Psoas muscle (tissue), 8 donors: ENCODE measurements at places on chromosomes 1 and 21.

GRCh38 chr1:61120998-61121397, 38.6 kb downstream of the NFIA start:
- no peak for DNase-seq

DNA sequence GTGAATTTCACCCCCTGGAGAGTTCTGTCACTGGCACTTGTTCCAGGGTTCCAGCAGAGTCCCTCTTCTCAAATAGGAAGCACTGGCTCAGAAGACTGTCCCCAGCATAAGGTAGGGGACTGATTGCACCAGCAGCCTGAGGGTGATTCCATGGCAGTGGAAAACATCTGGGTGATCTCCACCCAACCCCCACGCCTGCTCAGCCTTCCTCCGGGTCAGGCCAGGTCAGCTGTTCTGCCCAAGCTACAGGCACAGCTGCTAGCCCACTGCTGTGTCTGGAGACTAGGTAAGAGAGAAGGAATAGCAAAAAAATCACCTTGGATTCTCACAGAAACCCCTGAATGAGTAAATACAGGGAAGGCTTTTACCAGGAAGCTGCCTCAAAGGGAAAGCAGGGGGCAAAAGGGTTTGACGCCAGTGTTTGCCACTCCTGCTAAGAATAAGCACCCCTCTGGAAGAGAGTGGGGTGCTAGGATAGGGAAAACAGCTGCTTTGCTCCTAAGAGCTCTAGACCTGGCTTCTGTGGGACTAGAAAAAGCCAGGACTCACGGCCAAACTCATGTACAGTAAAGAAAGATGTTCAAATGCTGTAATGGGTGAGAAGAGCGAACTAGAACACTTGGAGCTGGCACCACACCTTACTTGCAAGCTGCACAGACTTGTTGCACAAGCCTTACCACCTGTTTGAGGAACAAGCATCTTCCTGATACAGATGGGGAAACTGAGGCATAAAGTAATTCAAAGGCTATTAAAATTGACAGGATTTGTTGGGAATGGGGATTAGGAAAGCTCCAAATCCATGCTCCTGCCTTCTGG, 1.0 kb upstream of the DENND2D start:
- DNase-seq = no peak

- DNase-seq = no peak
These were observed 149.7 kb upstream of the JUN start for GRCh38 chr1:58933599-58933926.

DNA sequence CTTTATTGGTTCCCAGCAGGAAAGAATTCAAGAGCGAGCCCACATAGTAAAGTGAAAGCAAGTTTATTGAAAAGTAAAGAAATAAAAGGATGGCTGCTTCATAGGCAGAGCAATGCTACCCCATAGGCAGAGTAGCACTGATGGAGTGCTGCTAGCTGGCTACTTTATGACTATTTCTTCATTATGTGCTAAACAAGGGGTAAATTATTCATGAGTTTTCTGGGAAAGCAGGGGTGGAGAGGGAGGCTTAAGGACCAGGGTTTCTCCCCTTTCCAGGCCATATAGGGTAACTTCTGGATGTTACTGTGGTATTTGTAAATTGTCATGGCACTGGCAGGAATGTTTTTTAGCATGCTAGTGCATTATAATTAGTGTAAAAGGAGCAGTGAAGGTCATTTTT, 1271.4 kb downstream of the KCNT2 start:
- DNase-seq = no peak

DNA sequence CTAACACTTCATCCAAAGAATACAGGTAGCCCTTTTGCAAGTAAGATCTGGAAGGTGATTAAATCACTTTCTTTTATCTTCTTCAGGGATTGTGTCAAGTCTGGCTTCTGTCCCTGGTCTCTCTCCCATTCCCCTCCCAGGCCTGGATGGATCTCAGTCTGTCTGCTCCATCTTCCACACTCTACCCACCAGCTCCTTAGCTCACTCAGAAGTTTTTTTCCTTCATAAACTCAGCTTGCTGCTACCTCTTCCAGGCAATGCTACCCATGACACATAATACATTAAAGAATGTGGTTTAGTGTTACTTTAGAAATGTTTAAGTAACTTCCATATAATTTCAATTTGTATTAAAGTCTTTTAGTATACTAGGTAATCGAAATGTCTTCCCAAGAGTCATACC, 133.1 kb downstream of the AKT3 start:
- DNase-seq = no peak

- DNase-seq = no peak
These were observed 259.8 kb downstream of the LMO4 start for GRCh38 chr1:87588495-87588894.

DNA sequence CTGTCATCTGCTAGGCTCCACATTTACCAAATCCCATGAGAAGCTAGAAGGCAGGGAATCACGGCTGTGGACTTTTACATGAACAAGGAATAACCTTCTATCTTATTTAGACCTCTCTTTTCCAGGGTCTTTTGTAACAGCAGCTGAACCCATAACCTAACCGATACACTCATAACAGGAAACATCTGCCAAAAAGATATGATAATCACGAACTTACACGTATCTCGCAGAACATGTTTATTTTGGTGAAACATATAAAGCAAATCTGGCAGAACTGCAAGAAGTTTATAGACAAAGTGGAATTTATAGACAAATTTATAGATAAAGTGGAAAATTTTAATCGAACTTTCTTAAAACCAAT, 20.4 kb downstream of the TINAGL1 start:
- DNase-seq = no peak

DNA sequence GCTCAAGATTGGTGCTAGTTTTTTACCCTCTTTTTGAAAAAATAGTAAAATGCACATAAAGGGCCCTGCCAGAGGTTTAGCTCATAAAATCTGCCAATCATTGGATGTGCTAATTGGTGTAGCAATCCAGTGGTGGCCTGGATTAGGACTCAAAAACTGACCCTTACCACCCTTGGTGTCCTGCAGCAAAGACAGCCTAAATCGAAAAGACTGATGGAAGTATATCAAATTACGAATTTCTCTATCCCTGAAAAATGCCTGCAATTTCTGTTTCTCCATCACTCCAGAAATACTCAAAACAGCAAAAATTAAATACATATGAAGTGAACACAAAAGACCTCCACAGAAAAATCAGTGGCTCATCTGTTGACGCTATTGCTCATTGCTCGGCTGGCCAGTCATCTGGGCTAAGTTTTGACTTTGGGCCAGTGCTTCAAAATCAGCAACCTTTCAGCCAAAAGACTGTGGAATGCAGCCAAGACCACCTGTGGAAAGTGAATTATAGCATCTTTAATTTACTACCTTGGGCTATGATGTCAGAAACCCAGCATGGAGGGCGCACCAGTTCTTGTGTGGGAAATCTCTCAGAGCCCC, 30.0 kb downstream of the WLS start:
- DNase-seq = no peak

DNA sequence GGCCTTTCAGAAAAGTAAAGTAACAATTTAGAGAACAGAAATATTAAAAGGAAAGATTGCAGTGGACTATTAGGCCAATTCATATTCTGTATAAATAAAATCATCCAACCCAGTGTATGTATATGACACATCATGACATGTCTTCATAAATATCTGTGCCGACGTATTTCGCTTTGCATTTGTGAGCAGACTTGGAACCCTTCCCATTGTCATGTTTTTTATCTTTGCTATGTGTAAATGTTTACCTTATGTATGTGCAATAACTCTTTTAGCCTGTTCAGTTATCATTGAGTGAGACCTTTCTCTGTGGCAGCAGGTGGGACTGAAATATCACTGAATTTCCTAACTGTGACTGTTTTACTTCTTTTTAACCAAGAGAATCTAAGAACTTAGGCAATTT, 58.0 kb upstream of the FAM3B start:
- no peak for DNase-seq

GRCh38 chr1:167473761-167474160, 44.6 kb downstream of the CD247 start:
- no peak for DNase-seq

DNA sequence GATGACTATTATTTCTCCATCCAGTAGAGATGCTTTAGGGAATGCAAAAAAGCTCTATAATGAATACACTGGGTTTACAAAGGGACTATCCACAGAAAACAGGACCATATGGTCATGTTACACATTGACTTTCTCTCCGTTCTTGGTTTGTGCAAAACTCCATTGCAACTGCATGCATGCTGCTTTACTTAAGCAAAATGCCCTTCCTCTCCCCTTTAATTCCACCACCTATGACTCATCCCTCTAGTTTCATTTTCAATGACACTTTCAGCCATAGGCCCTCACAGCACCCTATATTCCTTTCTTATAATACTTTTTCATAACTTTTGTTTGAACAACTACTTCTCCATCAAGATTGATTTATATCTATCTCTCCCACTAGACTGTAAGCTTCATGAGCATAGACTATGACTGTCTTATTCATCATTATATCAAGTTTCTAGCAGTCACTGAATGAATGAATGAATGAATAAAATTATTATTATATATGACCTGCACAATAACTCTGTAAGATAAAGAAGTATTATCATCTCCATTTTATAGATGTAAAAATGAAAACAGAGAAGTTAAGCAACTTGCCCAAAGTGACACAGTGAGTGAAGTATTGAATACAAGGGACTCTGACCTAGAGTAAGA, 248.9 kb downstream of the PLPP3 start:
- no peak for DNase-seq

GRCh38 chr1:38712046-38712445, 147.5 kb downstream of the RRAGC start:
- no peak for DNase-seq

- peak; percentile 58 for DNase-seq
These were observed 780 bp downstream of the YTHDF2 start for GRCh38 chr1:28737307-28738132.

- no peak for DNase-seq
These were observed 66.1 kb upstream of the BARHL2 start for GRCh38 chr1:90783181-90783580.

GRCh38 chr1:111630567-111630966, 11.0 kb downstream of the RAP1A start:
- no peak for DNase-seq

DNA sequence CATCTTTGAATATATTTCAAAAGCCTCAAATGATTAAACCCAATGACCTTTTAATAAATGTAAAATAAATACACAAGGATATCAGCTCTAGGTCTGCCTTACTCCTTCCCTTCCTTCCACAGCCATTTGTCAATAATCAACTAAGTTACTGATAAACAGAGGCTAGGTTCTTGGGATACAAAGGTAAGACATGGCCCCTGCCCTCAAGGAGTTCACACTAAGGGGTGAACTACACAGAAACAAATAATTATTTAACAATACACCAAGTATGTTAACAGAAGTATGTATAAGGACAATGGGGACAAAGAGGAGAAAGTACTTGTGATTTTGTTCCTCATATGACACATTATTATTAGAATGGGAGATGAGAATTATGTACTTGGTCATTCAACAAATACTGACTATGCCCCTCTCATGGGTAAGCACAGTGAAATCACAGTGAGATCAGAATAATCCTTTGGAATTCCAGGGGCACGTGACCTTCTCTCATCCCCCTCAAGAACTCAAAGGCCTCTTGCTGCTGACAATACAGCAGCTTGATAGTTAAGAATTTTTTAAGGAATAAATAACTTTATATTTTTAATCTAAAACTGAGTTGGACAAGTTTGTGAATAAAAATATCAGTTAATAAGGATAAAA, 40.2 kb downstream of the ATP1B1 start:
- DNase-seq = no peak

- no peak for DNase-seq
These were observed 209.0 kb downstream of the LTN1 start for GRCh38 chr21:28783641-28784185.

DNA sequence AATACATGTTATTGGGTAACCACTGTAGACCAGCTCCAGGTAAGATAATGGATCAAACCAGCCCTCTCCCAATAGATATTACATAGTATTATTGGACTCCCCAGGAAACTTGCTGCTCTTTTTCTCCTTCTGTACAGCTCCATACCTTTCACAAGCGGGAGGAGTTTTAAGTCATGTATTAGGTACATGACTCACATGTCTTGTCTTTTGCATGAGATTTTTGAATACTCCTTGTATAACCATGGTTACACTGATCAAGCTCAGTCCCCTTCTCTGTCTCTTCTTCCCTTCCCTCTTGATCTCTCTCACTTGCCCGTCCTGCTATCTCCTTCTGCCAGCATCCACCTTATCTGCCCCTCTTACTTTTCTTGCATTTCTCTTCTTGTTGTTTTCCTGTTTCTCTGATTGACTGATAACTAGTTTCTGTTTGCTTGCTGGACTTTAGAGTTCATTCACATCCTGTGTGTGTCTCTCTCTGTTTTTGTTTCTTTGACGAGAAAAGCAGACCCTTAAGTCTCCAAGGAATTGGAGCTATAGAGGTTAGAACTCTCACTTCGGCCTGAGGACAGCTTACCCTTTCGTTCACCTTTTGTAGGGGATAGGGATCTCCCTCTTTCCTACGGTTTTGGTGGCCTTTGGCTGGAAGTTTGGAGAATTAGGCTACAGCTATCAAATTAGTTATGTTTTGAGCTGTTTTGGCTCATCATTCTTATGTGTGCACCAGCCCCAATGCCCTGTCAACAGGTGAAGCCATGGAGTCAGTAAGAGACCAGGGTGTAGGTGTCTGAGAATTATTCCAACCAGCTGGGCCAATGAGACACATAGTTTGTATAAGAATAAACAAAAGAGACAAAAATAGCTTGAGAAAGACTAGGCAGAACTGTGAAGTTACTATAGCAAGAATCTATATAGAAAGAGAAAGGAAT, 49.0 kb upstream of the ASB17 start:
- no peak for DNase-seq

GRCh38 chr1:160410406-160411005, 10.1 kb downstream of the VANGL2 start:
- DNase-seq = no peak

DNA sequence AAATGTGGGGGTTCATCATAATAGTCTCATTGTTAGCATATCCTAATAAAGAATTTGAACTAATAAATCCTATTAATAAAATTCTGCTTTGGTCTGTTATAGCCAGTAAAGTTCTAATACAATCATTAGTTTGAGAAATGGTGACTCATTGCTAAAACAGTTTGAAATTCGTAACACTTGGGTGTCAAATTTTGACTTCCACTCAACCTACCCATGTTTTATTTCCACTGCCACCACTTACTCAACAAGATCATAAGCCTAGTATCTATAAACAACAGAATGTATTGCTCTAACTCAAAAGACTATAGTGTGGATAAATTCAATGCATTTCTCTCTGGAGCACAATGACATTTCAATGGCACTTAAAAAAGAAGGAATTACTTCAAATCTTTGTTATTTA, 29.1 kb downstream of the LGALS8 start:
- DNase-seq = no peak

DNA sequence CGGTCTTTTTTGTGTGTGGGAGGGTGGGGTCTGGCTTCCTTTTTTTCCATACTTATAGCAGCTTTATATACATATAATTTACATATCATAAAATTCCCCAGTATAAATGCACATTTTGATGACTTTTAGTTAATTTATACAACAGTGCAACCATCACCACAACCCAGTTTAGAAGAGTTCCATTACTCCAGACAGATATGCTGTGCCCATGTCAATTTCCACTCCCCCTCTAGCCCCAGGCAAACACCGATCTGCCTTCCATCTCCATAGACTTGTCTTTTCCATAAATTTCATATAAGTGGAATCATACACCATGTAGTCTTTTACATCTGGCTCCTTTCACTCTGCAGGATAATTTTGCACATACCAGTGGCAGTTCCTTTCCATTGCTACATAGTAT, 139.2 kb upstream of the SYT6 start:
- DNase-seq = no peak
